Fibroblast of lung (primary cell): ENCODE measurements at places on chromosomes 16 and 17. TPM values are rescaled to one million over a fixed set of nuclear protein-coding genes. Genes with fewer than 3 reads are reported as not detected.

The TBC1D3E gene
- total RNA-seq: not detected in 2 replicates

DNA sequence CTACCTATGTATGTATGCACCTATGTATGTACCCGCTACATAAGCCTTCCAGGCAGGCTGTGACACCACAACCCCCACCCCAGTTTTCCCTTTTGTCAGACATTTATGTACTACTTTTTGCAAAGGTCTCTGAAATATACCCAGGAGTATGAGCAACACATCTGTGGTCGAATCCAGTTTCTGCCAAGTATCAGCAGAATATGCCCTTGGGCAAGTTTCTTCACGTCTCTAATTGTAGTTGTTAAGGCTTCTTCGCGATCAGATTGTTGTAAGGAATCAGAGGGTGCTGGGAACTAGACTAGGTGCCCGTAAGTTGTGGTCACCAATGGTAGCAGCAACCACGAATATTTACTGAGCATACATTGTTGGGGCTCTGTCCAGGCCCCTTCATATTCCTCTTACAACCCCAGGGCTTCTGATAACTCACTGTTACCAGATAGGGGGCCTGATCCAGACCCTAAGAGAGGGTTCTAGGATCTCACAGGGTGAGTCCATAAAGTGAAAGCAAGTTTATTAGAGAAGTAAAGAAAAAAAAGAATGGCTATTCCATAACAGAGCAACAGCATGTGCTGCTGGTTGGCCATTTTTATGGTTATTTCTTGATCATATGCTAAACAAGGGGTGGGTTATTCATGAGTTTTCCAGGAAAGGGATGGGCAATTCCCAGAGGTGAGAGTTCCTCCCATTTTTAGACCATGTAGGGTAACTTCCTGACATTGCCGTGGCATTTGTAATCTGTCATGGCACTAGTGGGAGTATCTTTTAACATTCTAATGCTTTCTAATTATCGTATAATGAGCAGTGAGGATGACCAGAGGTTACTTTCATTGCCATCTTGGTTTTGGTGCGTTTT is 16.6 kb downstream of the NUDT7 start:
- DNase-seq: no peak

DNA sequence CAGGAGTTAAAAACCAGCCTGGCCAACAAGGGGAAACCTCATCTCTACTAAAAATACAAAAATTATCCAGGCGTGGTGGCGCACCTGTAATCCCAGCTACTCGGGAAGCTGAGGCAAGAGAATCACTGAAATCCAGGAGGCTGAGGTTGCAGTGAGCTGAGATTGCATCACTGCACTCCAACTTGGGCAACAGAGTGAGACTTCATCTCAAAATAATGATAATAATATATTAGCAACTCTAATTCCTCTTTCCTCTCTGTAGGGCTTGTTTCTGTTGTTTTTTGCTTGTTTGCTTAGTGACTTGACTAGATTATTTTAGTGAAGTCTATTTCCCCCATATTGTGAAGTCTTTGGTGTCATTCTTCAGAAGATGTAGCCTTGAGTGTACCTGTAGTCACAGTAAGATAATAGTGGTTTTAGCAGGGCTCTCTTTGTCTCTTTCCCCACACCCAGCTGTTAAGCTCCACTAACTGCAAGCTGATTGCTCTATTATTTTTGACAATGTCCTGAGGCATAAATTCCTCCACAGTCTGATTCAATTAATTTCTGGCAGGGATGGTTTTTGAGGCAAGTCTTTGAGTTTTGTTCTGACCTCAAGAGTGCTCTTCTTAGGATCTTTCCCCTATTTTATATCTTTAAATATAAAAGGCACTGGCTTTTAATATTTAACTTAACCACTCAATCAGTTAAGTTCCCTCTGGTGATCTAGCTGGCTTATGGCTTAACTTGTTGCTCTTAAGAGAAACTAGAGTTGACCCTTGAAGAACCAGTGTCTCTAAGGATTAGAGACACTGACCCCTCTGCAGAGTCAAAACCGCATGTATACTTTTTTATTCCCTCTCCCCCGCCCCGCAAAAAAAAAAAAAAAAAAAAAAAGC is 18.6 kb upstream of the TNFSF12 start:
- DNase-seq: no peak

DNA sequence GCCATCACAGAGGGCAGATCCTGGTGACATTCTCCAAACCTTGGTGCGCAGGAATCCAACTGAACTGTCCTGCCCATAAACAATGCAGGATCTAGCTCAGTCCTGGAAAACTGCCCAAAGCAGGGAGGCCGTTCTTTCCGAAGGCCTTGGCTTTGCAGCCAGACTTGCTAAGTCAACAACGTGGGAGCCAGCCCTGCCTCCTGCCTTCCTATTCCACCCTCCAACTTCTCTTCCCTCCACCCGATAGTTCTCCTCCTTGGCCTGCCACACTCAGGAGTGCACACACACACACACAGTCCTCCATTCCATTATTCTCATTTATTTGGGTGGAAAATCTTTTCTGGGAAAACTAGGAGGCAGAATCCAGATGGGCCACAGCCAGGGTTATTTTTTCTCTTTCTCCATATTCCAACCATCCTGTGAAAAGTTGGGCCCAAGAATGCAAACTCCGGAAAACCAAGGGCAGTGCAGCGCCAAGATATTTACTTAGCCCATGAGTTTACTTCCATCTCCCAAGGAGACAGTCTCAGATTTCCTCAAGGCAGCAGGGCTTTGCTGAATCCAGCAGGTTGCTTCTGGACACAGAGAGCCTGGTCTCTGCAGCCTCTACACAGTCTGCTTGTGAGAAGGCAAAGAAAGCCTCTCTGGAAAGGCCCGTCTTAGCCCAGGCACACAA is 15.8 kb downstream of the COPRS start:
- DNase-seq: peak; percentile 82
